Hippocampal formation (tissue), 2 donors: ENCODE measurements at places on chromosomes 1 and 21.

- no peak for DNase-seq
Measured at GRCh38 chr1:88698764-88699163, 14.7 kb downstream of the PKN2 start.

DNA sequence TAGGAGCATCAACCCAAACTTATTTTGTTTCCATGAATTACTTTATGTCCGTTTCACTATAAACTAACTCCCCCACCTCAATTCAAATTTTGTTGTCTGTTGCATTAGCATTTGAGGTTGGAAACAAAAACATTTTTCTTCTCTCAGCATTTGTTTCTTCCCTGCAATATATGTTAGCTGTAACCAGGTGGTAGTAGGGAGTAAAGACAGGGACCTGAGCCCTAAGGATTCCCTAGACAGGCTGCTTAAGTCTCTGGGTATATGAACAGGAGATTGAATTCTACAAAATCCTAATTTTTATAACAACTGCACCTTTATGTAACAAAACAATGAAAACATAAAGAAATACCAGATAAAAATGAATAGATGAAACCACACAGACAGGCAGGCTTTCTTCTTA, 242.6 kb downstream of the PAPPA2 start:
- no peak for DNase-seq

GRCh38 chr1:156389311-156389710, 20.3 kb downstream of the RHBG start:
- no peak for DNase-seq

DNA sequence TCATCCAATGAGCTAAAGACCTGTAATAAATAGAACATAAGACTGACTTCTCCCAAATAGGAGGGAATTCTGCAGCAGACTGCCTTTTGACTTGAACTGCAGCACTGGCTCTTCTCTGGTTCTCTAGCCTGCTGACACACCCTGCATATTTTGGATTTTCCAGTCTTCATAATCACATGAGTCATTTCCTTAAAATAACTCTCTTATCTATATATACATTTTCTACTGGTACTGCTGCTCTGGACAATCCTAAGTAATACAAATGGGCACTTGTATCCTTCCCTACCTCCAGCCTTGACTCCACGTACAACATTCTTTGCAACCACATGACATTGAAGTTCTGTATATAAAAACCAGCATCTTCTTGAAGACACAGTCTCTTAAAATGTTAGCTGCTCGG, 429.4 kb upstream of the TMPRSS15 start:
- DNase-seq = no peak

DNA sequence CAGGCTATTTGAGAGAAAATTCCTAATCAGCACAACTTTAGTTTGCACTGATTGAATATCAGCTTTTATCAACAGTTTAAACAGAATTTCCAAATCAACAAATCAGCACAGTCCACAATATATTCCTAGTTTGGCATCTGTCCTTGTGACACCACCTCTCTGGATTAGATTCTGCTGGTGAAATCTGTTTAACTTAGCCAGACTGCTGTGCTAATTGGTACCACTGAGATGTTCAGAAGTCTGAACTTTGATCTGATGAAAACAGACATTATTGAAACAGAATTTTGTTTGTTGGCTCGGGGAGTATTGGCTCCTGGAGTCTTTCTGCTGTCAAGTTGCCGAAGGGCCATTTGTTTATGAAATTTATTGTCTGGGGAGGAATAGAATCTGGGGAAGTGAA, 17.0 kb upstream of the NGF start:
- no peak for DNase-seq
